Tongue (tissue), 3 donors: ENCODE measurements at places on chromosomes 16 and 17.

- no peak for DNase-seq
These were observed 26.6 kb upstream of the SKAP1 start for GRCh38 chr17:48456589-48456988.

DNA sequence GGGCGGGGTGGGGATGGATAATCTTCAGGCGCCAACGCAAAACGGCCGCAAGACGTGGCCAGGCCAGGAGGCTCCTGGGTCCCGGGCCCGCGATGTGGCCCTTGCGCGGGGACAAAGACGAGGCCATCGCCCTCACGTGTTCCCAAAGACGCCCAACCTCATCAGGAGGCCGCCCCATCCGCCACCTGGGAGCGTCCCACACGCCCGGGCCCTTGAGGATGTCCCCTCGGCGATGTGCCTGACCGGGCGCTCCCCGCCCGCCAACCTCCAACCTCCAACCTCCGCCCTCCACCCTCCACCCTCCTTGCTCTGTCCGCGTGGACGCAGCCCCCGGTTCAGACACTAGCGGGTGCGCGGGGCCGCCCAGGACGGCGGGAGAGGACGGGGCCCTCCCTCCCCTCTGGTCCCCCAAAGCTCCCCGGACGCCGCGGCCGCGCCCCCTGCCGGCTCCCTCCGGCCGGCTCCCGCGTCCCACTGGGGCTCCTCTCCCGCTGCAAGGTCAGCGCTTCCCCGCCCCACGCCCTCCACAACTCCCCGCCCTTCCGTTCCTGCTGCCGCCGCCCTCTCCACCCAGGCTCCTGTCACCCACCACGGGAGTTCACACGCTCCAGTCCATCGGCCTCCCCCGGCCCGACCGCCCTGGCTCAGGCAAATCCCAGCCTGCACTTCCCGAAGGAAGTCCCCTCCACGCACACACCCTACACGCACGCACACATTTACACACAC, 250.8 kb upstream of the RPL38 start:
- peak; percentile 55 for DNase-seq

GRCh38 chr16:87615621-87616041, 13.3 kb downstream of the JPH3 start:
- DNase-seq, result no peak

DNA sequence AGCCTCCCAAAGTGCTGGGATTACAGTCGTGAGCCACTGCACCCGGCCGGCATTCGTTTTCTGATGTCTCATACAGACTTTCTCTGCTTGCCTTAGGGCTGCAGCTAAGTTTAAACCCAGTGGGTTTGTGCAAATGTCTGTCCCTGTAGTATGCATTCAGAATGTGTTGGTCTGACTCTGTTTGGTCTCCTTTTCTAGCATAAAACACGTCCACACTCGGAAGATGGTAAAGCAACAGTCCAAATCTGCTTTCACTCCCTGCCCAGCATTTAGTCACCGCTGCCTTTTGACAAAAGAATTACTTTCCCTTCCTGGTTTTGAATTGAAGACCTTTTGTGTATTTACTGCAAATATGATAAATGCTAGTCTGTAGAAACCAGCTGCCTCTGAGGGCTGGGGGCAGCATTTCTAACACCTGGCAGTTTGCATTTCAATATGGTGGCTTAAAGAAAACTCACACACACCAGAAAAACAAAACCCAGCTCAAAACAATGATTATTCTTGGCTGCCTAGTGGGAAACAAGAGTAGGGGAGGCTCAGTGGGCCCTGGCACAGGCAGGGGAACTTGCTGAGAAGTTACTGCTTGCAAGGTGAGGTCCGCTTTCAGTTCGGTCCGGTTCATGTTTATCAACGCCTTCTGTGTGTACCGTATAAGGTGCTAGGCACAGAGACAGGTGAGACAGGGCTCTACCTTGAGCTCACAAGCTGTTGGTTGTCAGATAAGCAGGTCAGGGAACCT, 56.9 kb downstream of the MSI2 start:
- no peak for DNase-seq

GRCh38 chr17:79838522-79839274, 542 bp downstream of the CBX4 start:
- peak; percentile 78 for DNase-seq
